Activated T-helper 17 cell treated with anti-CD3 and anti-CD28 coated beads, Interleukin-2, amount 50 U/mL, for 72 hours (primary cell): ENCODE measurements at places on chromosomes 16 and 17.
A peak's percentile ranks its signal among the peaks of the same experiment; 100 is the strongest.

DNA sequence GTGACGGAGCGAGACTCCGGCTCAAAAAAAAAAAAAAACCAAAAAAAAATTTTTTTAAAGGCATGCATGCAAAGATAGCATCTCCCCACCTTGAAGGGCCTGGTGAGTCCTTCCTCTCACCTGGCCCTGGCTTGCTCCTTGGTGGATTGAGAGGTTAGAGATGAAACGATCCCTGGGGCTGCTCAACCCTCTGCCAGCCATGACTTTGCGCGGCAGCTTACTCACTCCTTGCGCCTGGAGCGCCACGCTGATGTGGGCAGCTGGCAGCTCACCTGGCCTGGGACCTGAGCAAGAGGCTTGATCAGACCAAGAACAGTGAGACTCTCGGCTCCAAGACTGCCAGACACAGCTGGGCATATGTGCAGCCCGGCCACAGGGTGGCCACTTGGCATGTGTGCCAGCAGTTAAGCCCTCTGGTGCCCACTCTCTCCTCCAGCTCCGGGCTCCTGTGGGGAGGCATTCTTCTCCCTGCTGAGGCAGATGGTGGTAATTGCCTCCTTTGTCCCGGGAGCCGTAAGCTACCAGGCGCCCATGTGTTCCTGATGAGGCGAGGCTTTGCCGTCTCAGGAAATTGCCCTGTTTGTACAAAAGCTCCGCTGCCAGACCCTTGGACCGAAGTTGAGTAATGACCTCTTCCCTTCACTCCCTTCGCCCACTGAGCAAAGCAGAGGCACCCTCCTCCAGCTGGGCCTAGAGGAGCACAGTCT, 5.1 kb upstream of the EVPL start:
- no peak for ATAC-seq

DNA sequence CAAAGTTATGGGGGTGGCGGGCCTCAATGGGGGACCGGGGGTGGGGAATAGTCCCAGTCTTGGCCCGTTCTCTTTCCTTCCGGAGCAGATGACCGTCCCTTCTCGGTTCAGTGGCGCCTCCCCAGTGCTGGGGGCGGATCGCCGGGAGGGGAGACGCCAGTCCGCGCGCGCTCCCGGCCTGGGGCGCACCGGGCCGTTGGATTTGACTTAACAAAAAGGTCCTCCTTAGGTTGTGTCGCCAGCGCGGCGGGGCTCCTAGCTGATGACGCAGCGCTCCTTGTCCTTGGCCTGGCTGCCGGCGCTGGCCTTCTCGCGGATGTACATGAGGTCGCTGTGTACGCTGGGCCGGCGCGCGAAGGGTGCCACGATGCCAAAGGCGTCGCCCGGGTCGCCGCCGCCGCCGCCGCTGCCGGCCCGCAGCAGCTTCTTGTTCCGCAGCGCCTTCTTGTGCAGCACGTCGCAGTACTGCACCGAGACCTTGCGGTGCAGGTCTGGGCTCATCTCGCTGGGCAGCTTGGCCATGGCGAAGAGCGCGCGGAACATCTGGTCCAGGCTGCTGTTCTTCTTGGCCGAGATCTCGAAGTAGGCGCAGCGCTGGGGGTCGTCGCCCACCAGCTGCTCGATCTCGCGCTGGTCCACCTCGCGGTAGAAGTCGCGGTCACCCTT, 1.2 kb downstream of the RASD1 start:
- ATAC-seq, result no peak

DNA sequence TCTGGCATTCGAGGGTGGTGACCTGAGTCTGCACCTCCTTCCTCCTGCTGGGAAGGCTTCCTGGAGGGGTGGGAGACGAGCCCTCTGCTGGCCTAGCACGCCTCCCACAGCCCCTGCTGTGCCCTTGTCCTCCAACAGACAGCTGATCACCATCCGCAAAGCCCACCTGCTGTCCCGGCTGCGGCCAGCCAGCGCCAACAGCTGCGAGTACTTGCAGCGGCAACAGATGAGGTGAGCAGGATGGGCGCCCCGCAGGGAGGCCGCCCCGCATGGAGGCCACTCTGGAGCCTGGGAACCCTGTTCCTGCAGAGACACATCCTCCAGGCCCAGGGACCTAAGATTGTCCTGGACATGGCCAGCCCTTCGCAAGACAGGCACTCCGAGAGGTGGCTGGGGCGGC, 21.6 kb downstream of the UBALD1 start:
- ATAC-seq, result no peak

DNA sequence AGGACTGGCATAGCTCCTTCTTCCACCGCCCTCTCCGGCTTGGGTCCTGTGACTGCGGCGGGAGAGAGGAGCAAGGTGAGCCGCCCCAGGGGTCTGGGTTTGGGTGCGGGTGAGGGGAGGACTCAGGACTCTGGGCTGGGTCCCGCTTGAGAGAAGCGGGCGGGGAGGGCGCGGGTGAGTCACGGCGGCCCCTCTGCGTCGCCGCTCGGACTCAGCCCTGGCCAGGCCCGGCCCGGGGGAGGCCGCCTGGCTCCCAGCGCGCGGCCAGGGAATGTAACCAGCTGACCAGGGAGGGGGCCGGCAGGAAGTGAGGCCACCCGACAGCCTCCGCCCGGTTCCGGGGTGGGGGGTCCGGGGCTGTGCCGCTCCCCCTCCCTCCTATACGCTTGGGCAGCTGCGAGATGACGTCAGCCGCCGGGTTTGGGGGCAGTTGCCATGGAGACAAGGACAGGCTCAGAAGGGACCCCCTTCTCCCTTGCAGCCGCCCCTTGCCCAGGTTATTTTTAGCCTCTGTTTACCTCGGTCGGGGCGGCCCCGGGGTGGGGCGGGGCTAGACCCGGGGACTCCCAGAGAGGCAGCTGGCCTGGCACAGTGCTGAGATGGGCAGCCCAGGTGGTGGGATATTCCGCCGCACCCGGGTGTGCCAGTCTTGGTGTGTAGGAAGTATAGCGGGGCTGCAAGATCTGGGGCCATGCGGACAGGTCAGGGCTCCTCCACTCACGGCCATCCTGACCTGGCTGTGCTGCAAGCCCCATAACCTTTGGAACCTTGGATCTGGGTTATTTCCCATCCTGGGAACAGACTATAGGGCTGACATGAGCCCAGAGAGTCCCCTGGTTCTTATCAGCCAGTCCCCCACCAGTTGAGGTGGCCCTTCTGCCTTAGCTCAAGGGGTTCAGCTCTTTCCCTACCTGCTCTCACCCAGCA, 1.6 kb downstream of the RIPOR1 start:
- ATAC-seq, result peak; percentile 49

- no peak for ATAC-seq
Observed at GRCh38 chr16:67389911-67390815, 3.1 kb downstream of the TPPP3 start.

GRCh38 chr17:42016941-42017865, at the start of gene DNAJC7:
TSS of gene DNAJC7 (minus strand) at chr17:42017439. CDS start at chr17:42017416, 23 bp downstream.
- ATAC-seq, result peak; percentile 88

DNA sequence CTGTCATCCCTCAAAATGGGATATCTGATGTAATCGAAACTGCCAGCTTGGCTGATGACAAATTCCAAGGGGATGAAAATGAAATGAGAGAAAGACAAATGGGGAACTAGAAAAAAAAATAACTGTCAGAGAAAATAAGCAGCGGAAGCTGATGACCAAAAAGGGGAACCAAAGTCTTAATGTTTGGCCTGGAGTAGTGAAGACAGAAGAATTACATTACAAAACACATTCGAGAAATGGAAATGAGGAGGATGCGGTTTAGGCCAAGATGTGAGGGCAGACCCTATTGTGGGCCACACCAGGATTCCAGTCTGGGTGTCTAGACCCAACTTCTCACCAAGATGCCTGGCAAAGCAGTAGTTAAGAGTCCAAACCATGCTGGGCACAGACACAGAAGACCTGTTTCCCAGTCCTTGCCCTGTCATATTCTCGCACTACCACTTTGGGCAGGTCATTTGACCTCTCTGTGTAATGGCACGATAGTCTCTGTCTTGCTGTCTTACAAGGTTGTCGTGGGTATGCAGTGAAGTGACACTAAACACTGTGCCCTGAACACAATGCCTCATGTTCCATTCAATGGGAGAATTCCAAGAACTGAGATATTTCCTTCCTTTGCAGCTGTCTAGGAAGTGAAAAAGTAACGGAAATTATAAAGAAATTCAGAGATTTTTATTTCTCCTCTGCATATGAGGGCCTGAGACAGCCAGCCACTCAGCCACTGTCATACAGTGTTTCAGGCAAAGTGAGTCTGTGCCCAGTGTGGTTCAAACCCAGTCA, 12.3 kb upstream of the CCL2 start:
- ATAC-seq, result no peak

- peak; percentile 82 for ATAC-seq
Observed at GRCh38 chr16:8868416-8869211, at the start of gene CARHSP1. TSS of gene CARHSP1 (minus strand) at chr16:8869006. CDS start at chr16:8859328, 9,678 bp downstream.

GRCh38 chr16:2337431-2338296, 2.9 kb downstream of the ABCA3 start:
- ATAC-seq, result no peak

DNA sequence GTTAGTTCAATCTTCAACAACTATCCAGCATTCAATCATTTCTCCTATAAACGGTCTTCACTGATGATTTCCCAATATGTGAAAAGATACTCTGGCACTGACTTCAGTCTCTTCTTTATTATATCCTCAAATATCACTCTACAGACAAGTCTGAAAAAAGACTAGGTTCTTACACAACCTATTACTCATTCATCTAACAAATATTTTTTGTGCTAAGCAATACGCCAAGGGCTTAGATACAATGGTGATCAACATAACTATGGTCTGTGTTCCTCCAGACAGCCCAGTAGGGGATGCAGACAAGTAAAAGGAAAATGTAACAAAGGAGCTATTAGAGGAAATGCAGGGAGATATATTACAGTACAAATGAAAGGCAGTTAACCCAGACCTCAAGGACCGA, 63.9 kb downstream of the MYO1D start:
- no peak for ATAC-seq

DNA sequence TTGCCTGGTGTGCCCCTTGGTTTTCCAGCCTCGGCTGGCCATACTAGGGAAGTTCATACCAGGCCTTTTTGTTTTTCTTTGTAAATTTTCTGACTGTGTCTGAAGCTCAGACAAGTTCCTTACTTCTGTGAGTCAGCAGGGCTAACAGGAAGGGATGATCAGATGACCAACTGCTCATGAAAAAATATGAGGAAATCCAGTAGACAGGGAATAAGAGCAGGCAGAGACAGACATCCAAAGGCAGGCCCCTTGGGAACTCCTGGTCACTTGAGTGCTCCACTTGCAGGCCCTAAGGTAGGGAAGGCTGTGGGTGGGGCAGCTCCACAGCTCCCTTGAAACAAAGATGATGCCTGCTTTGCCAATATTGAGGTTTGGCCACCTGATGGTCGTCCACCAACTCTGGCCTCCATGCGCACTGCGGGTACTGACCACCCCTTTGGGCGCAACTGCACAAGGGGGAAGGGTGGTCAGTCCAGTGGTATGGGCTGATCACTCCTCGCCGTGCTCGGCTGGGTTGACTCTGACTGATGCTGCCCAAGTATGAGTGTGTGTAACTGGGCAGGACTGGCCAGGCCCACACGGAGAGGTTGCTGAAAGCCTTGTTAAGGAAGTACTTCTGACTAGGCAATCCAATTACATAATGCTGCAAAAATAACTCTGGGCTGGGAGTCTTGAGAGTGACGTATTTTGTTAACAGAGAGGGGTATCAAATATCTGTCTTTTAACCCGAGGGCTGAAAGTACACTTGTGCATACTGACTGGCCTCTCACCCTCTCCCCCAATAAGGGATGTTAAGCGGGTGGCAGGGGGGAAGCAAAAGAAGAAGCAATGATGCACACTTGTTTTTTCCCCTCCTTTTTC, 20.8 kb upstream of the ZFHX3 start:
- ATAC-seq, result no peak

DNA sequence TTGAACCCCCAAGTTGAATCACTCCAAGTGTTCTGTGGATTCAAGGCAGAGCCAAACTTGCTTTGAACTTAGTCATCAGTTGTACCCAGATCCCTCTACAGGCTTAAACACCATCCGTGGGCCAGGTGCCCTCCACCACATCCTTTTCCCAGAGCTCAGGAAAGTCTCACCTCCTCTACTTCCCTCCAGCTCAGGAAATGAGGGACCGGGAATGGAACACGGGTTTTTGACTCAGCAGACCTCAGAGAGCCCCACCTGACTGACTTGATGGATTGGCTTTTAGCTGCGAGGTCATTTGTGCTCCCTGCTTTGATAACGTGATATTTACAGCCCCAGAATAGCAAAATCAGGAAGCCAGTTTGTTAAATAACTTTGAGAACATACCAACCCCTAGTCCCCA, 20.1 kb downstream of the GID4 start:
- no peak for ATAC-seq

DNA sequence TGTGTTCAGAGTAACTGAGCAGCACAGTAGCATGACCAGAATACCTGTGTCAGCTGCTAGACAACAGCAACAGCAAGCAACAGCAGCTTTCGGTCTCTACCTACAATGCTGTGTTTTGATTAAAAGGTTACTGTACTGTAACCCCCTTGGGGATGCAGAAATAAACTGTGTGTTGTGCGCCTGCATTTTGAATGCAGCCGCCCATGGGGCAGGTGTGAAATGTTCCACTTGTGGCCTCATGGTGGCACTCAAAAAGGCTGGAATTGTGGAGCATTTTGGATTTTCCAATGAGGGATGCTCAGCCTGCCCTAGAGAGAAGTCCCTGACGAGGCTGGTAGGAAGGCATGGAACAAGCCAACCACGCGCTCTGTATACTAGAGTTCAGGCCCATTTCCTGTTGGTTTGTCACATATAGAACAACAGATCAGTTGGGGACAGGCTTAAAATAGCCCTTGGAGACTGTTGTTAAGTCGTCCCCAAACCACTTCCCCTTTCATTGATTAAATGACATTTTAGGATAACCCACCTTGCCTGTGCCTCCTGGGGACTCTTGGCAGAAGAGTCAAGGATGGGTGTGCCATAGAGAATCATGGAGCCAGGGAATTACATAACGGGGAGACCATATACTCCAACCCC, 27.1 kb downstream of the SCPEP1 start:
- ATAC-seq, result no peak

DNA sequence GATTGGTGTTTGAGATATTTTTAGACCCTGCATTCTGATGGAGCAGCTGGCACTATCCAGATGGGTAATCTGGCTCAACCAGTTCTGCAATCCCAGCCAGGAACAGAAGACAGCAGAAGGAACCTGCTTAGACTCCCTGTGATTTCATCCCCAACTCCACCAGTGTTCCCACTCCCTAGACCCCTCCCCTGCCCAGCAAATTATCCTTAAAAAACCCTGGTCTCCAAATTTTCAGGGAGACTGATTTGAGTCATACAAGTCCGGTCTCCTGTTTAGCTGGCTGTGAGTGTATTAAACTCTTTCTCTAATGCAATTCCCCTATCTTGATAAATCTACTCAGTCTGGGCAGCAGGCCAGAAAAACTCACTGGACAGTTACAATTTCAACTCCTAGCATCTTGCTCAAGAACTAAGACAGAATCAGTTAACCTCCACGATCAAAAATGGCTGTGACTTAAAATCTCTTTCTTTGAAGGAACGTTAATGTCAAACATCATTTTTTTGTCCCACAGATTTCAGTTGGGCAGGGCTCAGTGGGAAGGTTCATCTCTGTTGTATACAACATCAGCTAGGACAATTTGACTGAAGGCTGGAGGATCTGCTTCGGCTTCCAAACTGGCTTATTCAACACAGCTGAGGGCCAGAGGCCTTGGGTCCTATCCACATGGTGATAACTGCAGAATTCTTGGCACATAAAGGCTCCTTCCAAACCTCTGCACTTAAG, 4.9 kb upstream of the RBL2 start:
- ATAC-seq, result no peak

GRCh38 chr17:83032781-83033180, 46.6 kb upstream of the METRNL start:
- no peak for ATAC-seq

- no peak for ATAC-seq
Observed at GRCh38 chr17:77323413-77324171, 182.8 kb downstream of the SEC14L1 start.
